Stimulated activated CD4-positive, alpha-beta T cell treated with anti-CD3 and anti-CD28 coated beads, Interleukin-2, amount 100 ng/mL, for 24 hours (primary cell): ENCODE measurements at places on chromosomes 13 and 19.

DNA sequence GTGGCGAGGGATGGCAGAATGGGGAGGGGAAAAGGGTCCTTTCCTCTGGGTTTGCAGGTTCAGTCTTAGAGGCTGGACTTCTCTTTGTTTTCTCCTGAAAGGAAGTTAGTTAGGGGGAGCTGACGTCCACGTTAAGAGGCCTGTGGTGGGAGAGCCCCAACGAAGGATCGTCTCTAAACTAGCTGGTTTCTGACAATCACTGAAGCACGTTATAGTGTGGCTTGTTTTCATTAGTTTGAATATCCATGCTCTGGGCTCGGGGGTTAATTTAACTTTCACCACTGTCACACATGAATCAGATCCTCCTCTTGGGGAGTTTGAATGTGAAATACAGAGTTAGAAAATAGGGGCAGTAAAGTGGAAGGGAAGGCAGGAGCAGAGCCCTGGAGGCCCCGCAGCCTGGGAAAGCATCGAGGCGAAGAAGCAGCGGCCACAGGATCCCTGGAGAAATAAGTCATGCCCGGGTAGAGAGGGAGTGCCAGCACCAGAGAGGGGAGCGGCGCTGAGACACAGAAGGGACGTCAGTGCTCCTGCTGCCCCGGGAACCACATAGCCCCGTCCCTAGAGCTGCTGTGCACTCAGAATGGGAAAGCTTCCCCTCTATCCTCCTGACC, 31.1 kb upstream of the AMER2 start:
- no peak for DNase-seq

GRCh38 chr19:12872941-12873890, 8.0 kb downstream of the DNASE2 start:
- peak; percentile 63 for DNase-seq

DNA sequence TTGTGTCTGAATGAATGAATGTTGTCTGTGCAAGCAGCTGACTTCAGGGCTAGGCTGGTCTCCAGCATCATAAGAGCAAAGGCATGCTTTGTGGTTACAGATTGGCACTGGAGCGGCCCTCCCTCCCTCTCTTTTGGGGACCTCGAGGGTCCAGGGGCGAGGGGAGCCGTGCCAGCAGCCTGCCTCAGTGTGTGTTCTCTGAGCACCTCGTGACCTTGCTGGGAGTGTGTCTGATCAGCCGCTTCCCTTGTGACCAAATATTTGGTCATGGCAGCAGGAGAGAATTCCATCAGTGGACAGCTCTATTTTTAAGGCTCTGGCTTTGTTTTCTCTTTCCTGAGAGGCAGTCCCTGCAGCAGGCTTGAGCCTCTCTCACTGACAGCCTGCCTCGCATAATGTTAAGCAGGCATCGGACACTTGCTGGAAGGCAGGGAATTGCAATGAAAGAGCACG, 329.7 kb downstream of the UQCRFS1 start:
- DNase-seq = no peak

GRCh38 chr19:55208880-55209692, at the start of gene PTPRH:
PTPRH (minus strand) TSS chr19:55209501; CDS start chr19:55209433, 68 bp downstream.
- DNase-seq = no peak

DNA sequence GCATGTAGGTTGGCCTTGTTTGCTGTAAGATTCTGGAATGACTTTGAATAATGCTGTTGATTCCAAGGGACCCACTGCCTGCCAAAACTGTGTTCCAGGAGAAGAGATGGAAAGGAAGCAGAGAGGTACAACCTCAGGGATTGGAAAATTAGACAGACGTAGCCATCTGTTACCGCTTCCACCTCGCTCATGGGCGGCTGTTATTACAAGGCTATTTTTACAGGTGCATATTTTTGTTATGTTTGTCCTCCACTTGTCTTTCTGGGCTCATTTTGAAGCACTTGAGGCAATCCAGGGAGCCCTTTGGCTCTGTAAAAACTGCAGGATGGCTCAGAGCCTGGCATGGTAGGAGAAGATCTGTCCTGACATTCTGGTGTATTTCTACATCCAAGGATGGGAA, 276.4 kb upstream of the TMTC4 start:
- DNase-seq = no peak

- DNase-seq = no peak
Measured at GRCh38 chr13:40502236-40502635, 164.2 kb downstream of the FOXO1 start.
